ENCODE measurements at places on chromosomes 11 and 22. TPM values are rescaled to one million over a fixed set of nuclear protein-coding genes. Genes with fewer than 3 reads are reported as not detected.

Gene TENM4
- polyA plus RNA-seq = 0.65 TPM

Gene SLC17A6
- not detected for polyA plus RNA-seq

Gene C11orf86
- polyA plus RNA-seq = not detected

Gene TIMM10B
- polyA plus RNA-seq = 25.8 TPM

Gene SYCE3
- 1.9 TPM for polyA plus RNA-seq

Gene SCGB1C1
- not detected for polyA plus RNA-seq

Gene CHADL
- polyA plus RNA-seq = 2.0 TPM

Gene EMID1
- polyA plus RNA-seq = 2.5 TPM

Gene BTBD18
- polyA plus RNA-seq = not detected

Gene CABP7
- polyA plus RNA-seq = not detected

Gene IL17REL
- polyA plus RNA-seq = 0.03 TPM

Gene CREBZF
- polyA plus RNA-seq = 20.6 TPM

Gene ANO1
- polyA plus RNA-seq = 1.8 TPM

Gene TEX54
- not detected for polyA plus RNA-seq

Gene NELL1
- not detected for polyA plus RNA-seq

Gene TMEM121B
- not detected for polyA plus RNA-seq

Gene HSPB2
- polyA plus RNA-seq = 4.0 TPM

Gene HTATIP2
- 62.7 TPM for polyA plus RNA-seq

Gene YWHAH
- polyA plus RNA-seq = 156 TPM

Gene HOATZ
- not detected for polyA plus RNA-seq

Gene BAIAP2L2
- polyA plus RNA-seq = 4.0 TPM

All from stomach (tissue), 19 donors.